ENCODE measurements at places on chromosomes 16 and 17. TPM values are rescaled to one million over a fixed set of nuclear protein-coding genes. Genes with fewer than 3 reads are reported as not detected.

The TNFRSF17 gene
- not detected for total RNA-seq

The RSKR gene
- 2.9 TPM for total RNA-seq

The SHISA6 gene
- total RNA-seq, result not detected

The CDT1 gene
- 26.4 TPM for total RNA-seq

The ZFP3 gene
- total RNA-seq, result 0.04 TPM

The SULT1A4 gene
- 2.5 TPM for total RNA-seq

The CNTNAP4 gene
- 2.1 TPM for total RNA-seq

The KRTAP2-2 gene
- total RNA-seq, result not detected

The ITGAL gene
- not detected for total RNA-seq

The MFSD6L gene
- not detected for total RNA-seq

The CANT1 gene
- 59.0 TPM for total RNA-seq

The TUBB3 gene
- total RNA-seq, result 304 TPM

The C17orf107 gene
- total RNA-seq, result not detected

The ASPHD1 gene
- total RNA-seq, result 3.6 TPM

The PPP1R27 gene
- total RNA-seq, result not detected

The GAS7 gene
- 1.1 TPM for total RNA-seq

The CCDC57 gene
- total RNA-seq, result 1.8 TPM

The SUPT6H gene
- 19.3 TPM for total RNA-seq

The CDH8 gene
- 1.4 TPM for total RNA-seq

The IL32 gene
- total RNA-seq, result 15.8 TPM

The EPX gene
- total RNA-seq, result 0.08 TPM

The ST6GALNAC2 gene
- total RNA-seq, result not detected

The STX1B gene
- not detected for total RNA-seq
